Hematopoietic multipotent progenitor cell treated with erythropoietin and hydrocortisone succinate and interleukin-3 and kit ligand, for 4 days (in vitro differentiated cells): ENCODE measurements at places on chromosomes 2 and 18.
A peak's percentile ranks its signal among the peaks of the same experiment; 100 is the strongest.

GRCh38 chr2:200311139-200311538 lies 4.6 kb downstream of the SPATS2L start:
- DNase-seq = no peak

DNA sequence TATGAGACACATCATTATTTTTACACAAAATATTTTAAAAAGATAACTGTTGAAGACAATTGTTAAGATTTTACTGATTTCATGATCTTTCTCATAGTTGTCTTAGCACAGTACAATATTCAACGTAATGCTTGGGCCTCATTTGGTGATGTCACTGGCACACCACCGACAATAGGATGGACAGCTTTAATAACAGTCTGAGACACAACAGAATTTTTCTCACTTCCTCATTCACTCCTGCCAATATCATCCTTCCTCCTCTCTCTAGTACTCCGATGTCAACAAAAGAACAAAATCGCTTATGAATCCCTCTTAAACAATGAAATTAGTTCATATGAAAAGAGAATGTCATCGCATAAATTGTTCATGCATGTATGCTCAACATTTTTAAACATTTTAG lies 461.9 kb upstream of the CDH7 start:
- no peak for DNase-seq

- DNase-seq = no peak
Observed at GRCh38 chr2:179528576-179529069, 264.0 kb upstream of the SESTD1 start.

GRCh38 chr18:655445-655844 lies 2.0 kb upstream of the TYMS start:
- no peak for DNase-seq

- DNase-seq = no peak
Observed at GRCh38 chr18:13452871-13453680, 234.5 kb downstream of the LDLRAD4 start.

DNA sequence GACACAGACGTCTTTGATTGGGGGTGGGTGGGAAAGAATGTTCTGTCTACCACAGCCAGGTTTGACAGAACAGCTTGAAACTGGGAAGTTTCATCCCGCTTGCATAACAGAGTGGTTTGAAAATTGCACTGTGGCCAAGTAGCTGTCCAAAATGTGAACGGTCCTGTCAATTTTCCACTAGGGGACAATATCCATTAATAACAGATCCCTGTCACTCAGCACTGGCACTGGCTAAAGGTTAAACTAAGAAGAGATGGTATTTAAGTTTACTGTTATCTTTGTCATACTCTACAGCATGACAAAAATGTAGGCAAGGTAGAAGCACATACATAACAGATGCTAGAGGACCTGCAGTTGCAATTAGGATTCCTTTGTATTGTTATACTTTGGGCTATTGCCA lies 55.6 kb upstream of the ACMSD start:
- DNase-seq = peak; percentile 78

GRCh38 chr18:26780520-26781325 lies 84.8 kb downstream of the AQP4 start:
- no peak for DNase-seq

DNA sequence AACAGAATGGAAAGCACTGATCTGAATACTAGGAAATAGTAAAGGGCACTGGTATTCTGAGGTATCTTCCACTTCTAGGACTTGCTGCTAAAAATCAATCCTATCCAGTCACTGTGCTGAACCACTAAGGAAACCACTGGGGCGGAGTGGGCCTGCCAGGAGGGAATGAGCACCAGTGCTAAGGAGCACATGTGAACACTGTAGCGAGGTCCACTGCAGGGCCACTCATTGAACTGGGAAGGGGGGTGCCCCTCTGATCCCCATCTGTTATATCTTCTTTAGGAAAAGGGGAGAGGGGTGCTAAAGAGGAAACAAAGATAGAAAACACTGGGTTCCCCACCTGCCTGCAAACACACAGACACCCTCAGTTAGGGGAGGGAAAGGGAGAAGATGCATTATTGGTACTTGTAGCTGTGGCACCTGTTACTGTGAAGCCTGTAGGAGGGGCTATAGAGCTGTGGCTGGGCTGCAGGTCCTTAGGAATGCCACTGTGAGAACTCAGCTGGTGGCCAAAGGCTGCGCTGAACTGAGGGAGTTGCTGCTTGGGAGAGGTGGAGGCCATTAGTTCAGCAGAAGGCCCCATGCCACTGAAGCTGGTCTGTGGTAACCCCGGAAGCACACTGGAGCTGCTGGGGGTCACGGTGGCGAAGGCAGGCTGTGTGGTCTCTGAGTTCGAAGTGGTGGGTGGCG lies 81.8 kb downstream of the INO80D start:
- DNase-seq = peak; percentile 73

DNA sequence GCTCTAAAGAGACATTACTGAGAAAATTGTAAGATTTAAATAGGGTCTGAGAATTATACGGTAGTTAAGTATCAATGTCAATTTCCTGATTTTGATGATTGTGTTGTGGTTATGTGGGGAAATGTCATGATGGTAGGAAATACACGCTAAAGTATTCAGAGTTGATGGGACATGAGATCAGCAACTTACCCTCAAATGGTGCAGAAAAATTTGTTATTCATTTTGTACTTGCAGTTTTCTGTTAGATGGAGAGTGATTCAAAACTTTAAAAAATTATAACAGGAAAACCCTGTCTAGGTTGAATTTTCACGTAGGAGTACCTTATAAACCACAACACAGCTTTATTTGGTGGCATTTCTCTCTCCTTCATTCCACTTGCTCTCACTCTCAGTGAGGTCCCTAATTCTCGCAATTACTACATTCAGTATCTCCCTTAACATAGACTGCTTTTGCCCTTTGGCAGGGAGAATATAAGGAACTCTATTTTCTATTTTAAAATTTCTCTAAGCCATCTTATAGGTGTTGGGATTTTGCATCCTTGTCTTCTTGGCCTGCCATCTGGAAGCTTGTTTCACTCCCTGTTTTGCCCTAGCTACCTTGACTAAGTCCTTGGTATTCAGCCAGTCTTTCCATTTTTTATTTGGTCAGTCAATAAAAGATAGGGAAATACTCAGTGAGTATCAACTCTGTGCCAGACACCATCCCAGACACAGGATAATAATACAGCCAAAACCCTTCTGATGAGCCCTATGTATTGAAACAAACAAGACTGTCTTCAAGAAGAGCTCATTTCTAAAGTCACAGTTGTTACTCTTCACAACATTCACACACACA lies 550.6 kb upstream of the ACVR2A start:
- DNase-seq = no peak

DNA sequence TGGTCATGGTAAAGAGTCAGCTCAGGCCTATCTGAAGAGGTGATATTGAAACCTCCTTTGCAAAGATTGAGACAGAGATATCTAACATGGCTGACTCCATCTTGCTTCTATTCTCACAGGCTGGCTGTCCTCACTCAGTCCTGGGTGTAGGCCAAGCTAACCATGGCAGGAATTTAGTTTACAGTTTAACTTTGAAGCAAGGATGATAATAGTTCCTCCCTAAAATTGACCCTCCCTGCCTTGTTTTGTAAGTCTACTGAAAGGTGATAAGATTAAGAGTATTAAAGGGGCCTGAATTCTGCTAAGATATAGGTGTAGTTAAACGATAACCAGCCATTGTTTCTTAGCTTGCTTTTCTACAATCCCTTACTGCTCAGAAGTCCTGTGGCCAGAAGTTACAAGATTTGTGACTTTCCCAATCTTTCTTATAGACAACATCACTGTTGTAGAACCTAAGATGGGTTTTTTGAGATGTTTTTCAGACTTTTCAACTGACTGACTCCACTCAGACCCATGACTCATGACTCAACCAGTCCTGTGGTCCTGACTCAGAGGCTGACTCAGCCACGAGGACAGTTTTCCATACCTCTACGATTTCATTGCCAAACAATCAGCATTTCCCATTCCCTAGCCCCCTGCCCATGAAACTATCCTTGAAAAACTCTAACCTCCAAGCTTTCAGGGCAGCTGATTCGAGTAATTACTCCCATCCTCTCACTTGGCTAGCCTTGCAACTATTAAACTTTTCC lies 195.7 kb upstream of the SESTD1 start:
- no peak for DNase-seq

DNA sequence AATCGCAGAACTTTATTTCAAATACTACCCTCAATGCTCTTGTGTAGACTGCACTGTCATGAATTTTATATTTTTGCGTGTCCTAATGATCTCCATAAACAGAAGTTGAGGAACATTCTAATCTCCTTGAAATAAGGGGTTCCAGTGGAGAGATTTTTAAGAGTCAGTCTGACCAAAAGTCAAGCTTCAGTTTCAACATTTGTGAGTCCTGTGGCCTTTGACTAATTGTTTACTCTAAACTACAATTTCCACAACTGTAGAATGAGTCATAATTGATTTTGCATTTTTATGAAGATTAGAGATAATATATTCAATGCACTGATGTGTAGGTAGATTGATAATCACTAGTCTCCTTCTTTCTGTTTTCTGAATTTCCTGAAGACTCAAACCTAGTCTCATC lies 720.3 kb upstream of the ID2 start:
- DNase-seq = no peak

DNA sequence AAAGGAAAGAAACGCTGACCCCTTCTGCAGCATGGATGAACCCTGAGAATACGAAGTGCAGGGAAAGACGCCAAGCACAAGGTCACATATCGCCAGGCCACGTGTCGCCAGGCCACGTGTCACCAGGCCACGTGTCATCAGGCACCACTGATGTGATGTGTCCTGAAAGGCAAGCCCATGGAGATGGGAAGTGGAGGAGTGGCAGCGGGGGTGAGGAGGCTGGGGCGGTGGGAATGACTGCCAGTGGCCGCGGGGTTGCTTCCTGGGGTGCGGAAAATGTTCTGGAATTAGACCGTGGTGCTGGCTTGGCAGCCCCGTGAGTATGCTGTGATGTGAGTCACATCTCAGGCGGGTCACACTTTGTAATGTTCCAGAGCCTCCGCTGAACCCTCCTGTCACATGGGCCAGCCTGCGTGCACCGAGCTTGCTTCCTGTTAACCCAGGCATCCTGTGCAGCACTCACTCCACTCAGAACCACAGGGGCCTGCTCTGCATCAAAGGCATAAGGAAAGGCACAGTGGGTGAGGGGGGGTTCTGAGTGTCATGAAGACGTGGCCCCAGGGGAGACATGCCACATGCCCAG lies 39.0 kb downstream of the SLC66A2 start:
- no peak for DNase-seq

DNA sequence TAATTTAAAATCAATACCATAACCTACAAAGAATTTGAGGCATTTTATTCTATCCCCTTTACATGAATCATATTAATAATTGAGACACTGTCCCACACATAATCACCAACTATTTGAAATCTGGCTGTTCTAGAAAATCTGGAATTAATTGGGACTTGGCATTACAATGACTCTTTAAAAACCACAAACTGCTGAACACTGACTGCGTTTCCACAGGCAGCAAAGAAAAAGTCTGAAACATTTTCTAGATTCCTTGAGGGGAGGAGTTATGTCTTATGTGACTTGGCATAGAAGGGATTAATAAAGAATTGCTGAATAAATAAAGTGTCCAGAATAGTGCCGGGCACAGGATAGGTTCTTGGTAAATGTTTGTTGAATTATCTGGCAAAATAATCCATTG lies 61.4 kb downstream of the GPR39 start:
- DNase-seq = no peak

DNA sequence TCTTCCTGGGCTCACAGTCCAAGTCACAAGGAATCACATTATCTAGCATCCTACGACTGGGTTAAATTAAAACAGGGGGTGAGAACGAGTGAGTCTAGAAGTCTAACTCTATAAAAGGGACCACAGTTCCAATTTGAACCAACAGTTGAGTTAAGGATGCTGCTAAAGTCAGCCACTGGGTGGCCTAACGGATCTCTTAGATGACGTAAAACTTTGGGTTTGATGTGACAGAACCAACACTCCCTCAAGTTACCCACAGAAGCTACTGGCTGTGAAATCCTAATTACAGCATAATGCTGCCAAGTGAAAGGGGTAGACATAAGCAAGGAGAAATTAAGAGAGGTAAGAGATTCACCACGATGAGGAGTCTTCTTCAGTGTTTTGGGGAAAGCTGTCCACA lies 32.7 kb upstream of the RUFY4 start:
- DNase-seq = peak; percentile 48

DNA sequence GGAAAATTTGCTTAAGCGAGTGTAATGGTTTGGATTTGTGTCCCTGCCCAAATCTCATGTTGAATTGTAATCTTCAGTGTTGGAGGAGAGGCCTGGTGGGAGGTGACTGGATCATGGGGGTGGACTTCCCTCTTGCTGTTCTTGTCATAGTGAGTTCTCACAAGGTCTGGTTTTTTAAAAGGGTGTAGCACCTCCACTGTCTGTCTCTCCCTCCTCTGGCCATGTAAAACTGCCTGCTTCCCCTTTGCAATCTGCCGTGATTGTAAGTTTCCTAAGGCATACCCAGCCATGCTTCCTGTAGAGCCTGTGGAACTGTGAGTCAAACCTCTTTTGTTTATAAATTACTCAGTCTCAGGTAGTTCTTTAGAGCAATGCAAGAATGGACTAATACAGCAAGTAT lies 6.6 kb downstream of the YIPF4 start:
- no peak for DNase-seq

DNA sequence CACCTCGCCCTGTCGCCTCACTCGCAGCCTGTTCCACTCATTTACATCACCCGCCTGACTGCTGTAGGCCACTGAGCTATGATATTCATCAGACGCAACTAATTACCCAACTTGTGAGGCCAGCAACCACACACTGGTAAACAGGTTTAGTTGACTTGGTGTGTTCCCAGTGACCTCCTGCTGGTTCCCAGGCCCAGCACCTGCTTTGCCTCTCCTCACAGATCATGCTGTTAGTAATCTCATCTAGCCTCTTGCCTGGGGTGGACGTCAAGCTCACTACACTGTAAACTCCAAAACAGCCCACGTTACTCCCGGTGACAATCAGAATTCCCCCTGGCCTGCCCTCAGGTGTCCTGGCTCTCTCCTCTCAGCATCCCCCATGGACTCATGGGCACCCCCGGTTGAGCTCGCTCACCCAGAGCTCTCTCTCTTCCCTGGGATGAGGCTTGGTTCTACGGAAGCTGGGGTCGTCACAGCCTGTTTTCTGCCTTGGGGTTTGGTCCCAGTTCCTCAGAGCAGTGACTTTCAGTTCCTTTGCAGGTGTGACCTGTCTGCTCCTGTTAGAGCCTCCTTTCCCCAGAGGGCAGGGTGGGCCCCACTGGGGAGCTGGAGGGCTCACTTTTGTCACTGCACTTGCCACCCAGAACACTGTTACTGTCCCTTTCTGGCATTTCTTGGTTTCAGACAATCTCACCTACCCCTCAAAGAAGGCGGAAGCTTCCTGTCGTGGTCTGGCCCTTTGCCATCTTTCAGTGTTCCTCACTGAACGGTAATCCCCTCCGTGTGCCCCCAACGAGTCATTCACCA lies 40.3 kb downstream of the INPP5D start:
- DNase-seq = peak; percentile 82

- no peak for DNase-seq
Observed at GRCh38 chr2:70690846-70691245, 77.2 kb downstream of the ADD2 start.

GRCh38 chr2:73856214-73856613 lies 27.5 kb downstream of the STAMBP start:
- no peak for DNase-seq

GRCh38 chr2:113169002-113169530 lies 4.7 kb upstream of the PSD4 start:
- no peak for DNase-seq

GRCh38 chr2:105812180-105813044 lies 67.7 kb downstream of the NCK2 start:
- peak; percentile 71 for DNase-seq

GRCh38 chr2:120669121-120669952 lies 66.3 kb upstream of the GLI2 start:
- DNase-seq = peak; percentile 38
